ENCODE measurements at places on chromosomes 2 and 18.

- no peak for DNase-seq
Measured at GRCh38 chr2:222922019-222922800, 61.4 kb downstream of the ACSL3 start.

- no peak for DNase-seq
Measured at GRCh38 chr18:79900610-79901570, 50.6 kb downstream of the SLC66A2 start.

DNA sequence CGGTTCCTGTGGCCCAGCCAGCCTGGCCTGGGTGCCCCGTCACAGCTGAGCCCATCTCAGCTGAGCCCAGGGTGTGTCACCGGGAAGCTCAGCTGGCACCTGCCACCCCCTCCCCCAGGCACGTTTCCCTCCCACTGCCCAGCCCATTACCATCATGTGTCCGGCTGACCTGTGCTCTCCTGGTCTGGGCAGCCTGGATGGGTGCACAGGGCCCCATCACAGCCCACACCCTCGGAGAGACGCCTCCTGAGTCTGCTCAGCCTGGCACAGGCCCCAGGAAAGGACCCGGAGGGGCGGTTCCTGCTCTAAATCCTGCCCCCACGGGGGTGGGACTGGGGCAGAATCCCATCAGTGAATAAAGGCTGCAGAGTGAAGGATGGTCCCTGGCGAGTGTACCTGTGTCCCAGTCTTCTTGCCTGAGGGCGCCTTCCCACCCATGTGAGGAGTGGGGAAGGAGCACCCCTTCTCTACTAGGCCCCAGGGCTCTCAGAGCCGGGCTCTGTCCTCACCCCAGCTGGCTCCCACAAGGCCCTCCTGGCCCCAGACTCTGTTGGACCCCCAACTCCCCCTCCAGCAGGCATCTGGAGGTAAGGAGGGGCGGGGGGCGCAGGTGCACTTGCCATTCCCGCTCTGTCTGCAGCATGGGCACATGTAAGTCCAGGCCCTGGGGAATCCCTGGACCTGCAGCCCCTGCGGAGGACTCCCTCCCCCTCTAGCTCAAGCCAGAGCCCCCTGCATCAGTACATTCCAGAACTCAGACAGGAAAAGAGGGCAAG lies 21.2 kb downstream of the GPC1 start:
- DNase-seq, result no peak

DNA sequence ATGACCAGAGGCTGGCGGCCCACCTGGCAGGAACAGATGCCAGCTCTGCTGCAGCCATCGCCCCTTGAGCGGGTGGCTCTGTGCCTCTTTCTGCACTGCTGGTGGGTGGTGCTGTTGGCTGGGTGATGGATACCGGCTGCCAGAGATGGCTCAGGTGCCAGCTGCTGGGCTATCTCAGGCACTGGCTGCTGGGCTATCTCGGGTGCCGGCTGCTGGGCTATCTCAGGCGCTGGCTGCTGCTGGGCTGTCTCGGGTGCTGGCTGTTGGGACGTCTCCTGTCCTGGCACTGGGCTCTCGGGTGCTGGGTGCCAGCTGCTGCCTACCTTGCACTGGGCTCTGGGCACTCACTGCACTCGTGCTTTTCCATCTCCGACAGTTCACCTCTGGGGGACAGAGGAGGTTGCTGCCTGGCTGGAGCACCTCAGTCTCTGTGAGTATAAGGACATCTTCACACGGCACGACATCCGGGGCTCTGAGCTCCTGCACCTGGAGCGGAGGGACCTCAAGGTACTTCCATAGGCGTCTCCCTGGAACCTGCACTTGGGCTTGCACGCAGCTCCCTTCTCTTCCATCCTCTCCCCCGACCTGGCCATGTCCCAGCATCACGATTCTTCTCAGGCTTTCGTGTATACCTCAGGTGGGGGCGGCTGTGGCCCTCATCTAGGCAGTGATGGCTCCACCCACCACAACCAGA lies 98.4 kb downstream of the USP40 start:
- DNase-seq, result no peak

- no peak for DNase-seq
Measured at GRCh38 chr18:49933530-49934128, 120.3 kb upstream of the ACAA2 start.

GRCh38 chr18:54712306-54712705 lies 116.0 kb upstream of the RAB27B start:
- DNase-seq, result no peak

DNA sequence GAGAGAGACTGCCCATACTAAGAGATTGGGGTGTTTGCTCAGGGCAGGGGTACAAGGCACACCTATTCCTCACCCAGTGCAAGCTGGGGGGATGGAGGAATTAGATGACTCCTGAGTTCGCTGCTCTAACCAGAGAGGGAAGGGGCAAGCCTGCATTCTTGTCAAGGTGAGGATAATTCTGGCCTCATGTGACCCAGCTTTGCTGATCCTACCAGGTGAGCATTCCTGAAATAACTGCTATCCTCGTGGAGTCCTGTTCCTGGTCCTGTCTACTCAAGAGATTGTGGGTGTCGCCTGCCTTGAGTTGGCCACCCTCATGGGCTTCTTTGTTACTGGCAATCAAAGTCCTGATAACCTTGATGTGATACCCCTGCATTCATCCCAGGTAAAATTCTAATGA lies 206.0 kb downstream of the SPP2 start:
- no peak for DNase-seq

DNA sequence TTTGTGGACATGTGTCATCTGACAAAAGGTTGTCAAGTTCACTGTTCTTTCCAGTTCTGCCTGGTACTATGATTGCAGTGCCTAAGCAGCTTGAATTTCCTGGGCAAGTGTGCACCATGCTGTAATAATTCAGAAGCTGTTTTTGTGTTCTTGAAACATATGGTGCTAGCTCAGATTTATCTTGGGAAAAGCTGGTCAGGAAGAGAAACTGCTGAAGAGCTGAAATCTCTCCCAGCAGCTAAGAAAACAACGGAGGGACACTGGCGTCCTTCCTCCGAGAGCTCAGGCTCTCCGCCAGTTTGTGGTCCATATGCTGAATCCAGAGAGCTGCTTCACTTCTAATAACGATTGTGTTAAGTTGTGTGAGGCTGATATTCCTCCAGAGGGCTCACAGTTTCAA lies 642.0 kb downstream of the DPP10 start:
- no peak for DNase-seq

DNA sequence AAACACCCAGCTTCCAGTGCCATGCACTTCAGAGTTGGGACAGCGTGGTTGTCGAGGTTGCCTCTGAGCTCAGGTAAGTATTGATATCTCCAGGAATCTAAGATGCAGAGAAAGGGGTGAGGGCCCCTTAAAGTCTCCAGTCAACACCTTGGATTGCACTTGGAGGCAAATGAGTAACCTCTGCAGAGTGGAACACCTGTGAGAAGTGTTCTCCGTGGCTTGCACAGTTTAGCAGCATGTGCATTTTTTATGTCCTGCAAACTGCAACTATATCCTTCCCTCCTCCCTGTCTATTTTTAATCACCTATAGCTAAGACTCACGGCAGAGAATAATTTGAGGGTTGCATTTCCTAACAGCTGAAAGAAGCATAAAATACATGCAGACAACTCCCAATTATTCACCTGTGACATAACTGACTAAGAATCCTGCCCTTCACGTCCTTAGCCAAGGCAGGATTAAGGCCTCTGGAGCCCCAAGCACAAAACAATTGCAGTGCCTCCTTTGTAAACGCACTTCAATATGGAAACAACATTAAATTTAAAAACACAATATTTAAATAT lies 1.6 kb upstream of the ZNF385B start:
- DNase-seq, result no peak

- DNase-seq, result no peak
Measured at GRCh38 chr2:204298404-204298803, 246.9 kb upstream of the PARD3B start.

- no peak for DNase-seq
Measured at GRCh38 chr2:5869936-5870335, 177.8 kb downstream of the SOX11 start.

GRCh38 chr2:235343869-235344268 lies 150.0 kb upstream of the AGAP1 start:
- no peak for DNase-seq

DNA sequence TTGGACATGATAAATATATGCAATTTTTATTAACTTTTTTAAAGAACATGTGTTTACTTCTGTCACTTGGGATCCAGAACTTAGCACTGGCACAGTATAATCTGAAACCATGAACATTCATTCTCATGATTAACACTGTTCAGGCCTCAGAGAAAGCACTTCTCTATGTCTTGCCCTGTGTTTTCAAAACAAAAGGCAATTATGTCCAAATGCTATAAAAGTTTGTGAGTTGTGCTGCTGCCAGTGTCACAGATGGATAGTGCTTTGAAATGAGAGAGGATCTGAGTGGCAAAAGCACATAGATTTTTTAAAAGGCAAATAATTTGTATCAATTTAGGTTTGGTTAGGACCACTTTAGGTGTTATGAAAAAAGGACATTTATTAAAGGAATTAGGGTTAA lies 470.5 kb upstream of the FAM98A start:
- no peak for DNase-seq

DNA sequence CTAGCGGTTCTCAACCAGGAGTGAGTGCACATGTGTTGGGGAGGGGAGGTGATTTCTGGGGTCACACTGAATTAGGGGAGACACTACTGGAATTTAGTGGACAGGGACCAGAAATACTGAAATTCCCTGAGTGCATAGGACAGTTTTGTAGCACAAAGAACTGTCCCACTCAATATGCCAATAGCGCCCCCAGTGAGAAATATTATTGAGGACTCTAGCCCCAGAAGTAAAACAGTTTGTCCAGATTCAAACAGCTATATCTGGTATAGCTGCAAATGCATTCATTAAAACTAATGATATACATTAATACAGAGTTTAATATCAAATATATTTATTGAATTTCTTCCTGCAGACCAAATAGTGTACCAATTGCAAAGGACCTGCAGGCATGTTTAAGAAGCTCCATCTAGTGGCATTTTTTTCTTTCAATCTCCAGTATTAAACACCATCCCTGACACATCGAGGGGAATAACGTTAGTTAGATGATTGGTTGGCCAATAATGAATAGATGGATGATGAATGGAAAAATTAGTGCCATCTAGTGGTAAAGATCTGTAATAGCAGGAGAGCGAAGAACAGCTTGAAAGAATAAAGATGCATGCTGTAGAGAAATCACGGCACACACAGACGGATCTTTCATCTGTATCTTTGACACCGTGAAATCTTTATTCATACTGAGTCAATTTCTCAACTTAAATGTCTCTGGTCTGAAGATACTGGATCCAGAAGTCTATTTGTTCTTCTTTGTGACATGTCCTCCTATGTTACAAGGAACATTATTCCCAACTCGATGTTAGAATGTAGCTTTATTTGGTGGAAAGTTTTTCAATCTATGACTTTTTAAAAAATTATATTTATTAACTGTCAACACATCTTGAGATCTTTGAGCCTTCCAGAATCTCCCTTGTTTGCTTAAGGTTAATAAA lies 62.5 kb downstream of the DHRS9 start:
- DNase-seq, result no peak

- no peak for DNase-seq
Measured at GRCh38 chr2:237624565-237624964, 2.8 kb upstream of the LRRFIP1 start.

GRCh38 chr2:168583064-168583709 lies 127.1 kb downstream of the CERS6 start:
- no peak for DNase-seq

DNA sequence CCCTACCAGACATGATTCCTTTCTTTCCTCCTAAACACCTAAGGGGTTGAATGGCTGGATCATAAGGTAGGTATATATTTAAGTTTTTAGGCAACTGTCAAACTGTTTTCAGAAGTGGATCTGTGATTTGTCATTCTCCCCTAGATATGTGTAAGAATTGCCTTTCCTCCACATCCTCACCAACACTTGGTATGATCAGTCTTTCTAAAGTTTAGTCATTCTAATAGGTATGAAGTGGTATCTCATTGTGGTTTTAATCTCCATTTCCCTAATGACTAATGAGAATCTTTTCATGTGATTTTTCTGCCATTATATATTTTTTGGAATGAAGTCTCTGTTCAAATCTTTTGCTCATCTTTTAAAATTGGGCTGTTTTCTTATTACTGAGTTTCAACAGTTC lies 122.1 kb downstream of the TFCP2L1 start:
- no peak for DNase-seq

DNA sequence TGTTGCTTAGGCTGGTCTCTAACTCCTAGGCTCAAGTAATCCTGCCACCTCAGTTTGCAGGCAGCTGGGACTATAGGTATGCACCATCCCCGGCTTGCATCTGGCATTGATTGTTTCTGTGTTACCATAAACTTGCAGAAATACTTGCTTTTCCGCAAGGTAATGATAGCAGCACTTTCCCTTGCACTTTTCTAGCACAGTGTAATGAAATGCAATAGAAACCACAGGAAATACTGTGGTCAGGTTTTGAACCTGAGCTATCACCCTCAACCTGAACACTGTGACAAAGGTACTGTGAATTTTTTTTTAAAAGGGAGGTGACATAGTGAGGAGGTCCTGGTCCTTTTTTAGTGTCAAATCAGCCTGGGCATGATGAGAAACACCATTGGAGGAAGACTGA lies 38.3 kb downstream of the DHRS9 start:
- DNase-seq, result no peak

DNA sequence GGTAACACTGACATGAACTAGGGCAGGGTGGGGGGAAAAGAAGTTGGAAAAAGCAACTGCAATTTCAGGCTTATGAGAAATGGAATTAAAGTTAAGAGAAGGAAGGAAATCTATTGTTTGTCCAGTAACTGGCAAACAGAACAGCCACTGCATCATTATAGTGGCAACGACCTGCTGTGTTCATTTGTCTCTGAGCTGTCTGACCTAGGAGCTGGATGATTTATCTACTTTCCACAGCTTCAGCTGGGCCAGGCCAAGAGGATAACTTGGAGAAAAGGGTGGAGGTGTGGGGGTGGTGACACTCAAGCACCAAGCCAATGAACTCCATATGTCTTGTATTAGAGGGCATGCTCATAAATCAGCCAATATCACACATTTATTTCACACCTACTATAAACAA lies 291.5 kb upstream of the KLHL29 start:
- DNase-seq, result no peak

DNA sequence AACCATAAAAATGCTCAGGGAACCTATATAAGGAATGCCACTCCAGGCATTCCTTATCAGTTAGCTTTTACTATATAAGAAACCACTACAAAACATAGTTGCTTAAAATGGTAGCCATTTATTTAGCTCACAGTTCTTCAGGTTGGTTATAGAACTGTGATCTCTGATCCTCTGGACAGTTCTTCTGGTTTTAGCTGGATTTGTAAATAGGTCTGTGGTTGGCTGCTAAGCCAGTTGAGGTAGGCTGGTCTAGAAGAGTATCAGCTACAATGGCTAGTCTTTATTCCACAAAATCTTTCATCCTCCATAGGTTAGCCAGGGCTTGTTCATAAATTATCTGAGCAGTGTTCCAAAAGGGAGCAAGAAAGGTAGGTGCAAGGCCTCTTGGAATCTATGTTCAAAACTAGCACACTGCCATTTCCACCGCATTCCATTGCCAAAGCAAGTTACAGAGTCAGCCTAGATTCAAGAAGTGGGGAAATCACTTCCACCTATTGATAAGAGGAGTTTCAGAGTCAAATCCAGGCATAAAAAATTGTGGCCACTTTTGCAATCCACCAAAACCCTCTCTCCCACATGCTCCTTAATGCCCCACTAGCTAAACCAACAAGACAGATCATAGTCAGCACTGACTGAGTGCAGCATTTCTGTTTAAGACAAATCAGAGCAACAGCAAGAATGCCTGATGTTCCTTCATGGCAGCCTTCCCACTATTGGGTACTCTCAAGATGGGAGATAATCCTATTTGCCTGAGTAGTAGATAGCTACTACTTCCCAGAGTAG lies 146.4 kb downstream of the IRS1 start:
- DNase-seq, result no peak

- no peak for DNase-seq
Measured at GRCh38 chr2:219304223-219304622, 5.0 kb downstream of the PTPRN start.
